ENCODE measurements at places on chromosomes 6 and 20.
A peak's percentile ranks its signal among the peaks of the same experiment; 100 is the strongest.

DNA sequence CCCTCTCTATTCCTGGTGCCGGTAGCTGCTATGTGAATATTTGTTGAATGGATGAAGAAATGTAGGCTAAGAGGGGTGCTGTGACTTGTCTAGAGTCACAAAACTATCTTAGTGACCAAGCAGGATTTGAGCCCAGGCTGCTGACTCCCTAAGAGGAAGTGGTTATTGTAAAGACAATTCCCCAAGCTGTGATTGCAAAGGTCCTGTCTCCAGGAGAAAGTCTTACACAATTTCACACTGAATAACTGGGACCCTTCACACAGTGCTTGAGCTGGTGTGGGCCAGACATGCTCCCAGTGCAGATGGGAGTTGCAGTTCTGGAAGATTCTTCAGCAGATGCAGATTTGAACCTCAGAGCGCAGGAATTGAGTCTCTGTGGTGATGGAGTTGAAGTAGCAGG is 38.1 kb downstream of the IYD start:
- DNase-seq = no peak

GRCh38 chr20:1332749-1333300 is 3.9 kb upstream of the SDCBP2 start:
- DNase-seq = no peak

DNA sequence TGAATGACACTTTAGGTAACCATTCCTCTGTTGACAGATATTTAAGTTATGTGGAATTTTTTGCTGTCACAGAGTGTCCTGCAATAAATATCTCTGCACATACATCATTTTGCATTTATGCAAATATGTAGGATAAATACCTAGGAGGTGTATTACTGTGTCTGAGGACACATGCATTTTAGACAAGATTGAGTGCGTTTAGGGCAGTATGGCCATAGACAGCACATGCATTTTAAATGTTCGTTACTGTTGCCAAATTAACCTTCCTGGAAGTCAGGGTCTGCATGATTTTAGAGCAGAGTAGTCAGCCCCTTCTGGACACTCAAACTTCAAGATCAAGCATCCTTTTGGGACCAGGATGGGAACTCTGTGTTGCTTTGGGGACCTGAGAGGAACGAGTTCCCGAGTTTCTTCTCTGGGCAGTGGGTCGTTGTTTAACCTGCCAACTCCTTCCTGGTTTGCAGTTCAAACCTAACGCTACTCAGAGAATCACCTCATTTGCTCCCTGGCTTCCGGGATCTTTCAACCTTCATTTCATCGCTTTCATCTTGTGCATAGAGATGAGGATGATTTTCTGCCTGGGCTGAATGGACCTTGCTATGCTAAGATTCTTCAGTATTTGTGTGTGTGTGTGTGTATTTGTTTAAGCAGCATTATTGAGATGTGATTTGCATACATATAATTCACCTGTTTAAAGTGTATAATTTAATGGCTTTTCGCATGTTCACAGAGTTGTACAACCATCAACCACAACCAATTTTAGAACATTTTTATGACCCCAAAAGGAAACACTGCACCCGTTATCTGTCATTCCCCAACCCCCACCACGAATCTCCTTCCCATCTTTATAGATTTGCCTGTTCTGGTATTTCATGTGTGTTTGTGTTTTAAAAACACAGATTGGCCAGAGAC is 9.8 kb downstream of the BCAS4 start:
- no peak for DNase-seq

DNA sequence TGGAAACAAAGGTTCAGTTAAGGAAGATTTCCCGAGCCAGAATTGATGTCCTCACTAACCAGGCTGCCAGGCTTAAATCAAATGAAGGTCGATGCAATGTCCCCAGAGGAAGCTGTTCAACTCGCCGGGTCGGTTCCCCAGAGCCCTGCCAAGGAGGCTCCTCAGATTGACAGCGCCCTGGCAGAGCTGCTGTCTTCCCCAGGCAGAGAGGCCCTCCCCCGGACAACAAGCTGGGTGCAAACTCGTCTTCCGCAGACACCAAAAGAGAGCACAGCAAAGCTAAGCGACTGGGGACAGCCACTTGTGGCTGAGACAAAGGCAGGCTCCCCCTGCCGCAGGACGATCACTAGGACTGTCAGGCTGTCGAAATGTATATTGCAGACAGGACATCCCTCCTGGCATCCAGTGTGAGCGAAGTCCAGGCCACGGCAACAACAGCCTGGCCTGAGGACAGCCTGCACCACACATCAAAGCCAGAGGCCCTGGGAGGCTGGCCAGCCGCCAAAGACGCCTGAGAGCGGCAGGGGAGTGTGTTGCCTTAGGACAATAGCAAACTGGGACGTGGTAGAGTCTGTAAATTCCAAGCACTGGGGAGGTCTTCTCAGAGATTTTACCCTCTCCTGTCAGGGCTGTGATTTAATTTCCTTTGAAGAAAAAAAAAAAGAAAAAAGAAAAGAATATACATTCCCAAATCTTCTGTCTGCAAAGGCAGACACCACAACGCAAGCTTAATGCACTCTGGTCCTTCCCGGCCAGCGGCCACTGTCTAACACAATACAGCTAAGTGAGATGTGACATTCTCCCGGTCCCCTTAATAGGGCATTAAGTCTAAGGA is 99.1 kb downstream of the HIVEP2 start:
- DNase-seq = peak; percentile 93

DNA sequence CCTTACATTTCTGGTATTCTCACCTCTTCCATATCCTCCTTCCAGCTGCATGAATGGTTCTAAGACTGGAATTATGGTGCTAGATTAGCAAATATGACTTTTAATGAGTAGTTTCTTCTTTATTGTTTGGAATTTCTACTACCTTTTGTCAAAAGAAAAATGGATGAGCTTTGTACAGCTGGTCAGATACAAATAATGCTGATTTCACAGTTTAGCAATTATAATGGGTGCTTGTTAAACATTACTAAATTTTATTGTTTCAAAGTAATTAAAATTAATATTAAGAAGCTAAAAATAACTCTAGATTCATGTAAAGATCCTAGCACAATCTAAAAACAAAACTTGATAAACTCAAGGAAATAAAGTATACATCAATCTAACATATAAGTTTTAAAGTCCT is 32.3 kb upstream of the BEND6 start:
- DNase-seq = no peak

- DNase-seq = no peak
Measured at GRCh38 chr20:62177307-62177706, 5.5 kb upstream of the MTG2 start.

Measured in adipocyte (in vitro differentiated cells).